CD4-positive, alpha-beta T cell treated with Interleukin-4 for 4 hours (primary cell): ENCODE measurements at places on chromosomes 12 and 14.

GRCh38 chr14:94029265-94029664, 3.1 kb downstream of the OTUB2 start:
- no peak for DNase-seq

DNA sequence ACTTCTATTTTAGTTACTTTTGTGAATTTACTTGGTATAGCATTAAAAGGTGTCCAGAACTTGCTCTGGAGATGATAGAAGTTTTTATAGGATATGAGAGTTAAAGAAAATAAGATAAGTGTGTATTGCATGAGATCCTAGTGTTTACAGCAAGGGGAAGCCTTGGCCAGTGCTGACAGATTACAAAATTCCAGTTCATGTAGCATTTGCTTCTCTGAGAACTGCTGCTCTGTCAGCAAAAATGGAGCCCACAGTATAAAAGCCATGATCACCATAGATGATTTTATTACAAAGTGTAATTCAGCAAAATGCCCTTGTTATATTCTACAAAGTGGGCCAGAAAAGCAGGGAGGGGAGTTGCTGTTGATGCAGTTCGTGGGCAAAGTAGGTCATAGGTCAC, 40.0 kb upstream of the ATF1 start:
- DNase-seq: no peak

DNA sequence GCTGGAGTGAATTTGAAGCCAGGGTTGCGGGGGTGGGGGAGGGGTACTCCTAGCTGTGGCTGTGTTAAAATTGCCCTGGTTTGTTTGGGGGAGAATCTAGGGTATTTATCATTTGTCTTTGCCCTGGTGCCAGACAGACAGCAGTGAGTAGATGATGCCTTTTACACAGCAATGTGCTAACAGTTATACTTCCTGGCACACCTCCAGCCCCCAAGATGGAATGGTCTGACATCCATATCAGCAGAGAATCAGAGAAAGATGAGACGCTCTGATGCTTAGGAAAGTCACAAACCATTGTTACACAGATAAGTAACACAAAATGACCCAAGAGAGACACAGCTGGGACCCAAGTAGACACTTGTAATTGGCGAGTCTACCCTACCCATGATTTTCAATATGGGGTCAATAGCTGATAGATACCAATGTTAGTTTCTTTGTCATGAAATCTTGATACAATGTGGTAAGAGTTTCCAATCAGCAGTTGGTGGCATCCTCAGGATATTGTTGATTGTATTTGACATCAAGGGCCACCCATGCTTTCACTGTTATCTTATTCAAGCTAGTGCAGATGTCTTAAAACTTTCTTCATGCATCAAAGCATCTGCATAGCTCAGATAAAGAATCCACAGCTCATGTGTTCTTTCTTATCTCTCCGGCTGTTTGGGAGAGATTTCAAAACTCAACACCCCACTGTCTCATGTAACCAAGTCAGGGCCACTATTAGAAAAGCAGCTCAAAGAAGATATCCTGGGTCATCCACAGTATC, 2.6 kb upstream of the PRKAB1 start:
- no peak for DNase-seq

DNA sequence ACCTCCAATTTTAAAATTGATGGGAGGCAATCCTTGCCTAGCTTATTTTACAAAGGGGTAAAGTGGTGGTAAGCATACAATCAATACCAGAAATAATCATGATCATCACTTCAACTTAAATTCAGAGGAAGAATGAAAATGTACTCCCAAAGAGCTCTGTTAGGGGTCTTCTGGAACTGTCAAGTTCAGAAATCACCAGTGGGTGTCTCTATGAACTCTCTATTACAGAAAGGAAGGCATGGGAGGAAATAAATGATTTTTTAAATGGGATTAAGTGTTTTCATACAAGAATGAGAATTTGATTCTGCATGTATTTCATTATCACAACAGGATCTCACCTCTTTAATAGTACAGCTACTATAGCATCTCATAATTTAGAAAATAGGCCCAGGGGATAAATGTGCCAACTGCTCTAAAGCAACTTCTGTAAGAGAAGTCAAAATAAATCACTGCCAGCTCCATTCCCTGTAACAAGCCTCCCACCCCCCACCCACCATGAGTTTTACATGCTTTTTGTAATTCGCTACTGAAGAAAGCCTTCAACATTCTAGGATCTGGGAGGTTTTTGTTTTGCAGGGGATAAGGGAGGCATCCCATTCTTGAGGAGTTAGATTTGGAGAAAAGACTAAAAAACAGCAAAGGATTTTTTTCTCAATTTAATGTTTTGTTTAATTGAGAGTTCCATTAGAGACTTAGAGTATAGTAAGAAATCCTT, 9.7 kb downstream of the DCP1B start:
- DNase-seq: no peak

DNA sequence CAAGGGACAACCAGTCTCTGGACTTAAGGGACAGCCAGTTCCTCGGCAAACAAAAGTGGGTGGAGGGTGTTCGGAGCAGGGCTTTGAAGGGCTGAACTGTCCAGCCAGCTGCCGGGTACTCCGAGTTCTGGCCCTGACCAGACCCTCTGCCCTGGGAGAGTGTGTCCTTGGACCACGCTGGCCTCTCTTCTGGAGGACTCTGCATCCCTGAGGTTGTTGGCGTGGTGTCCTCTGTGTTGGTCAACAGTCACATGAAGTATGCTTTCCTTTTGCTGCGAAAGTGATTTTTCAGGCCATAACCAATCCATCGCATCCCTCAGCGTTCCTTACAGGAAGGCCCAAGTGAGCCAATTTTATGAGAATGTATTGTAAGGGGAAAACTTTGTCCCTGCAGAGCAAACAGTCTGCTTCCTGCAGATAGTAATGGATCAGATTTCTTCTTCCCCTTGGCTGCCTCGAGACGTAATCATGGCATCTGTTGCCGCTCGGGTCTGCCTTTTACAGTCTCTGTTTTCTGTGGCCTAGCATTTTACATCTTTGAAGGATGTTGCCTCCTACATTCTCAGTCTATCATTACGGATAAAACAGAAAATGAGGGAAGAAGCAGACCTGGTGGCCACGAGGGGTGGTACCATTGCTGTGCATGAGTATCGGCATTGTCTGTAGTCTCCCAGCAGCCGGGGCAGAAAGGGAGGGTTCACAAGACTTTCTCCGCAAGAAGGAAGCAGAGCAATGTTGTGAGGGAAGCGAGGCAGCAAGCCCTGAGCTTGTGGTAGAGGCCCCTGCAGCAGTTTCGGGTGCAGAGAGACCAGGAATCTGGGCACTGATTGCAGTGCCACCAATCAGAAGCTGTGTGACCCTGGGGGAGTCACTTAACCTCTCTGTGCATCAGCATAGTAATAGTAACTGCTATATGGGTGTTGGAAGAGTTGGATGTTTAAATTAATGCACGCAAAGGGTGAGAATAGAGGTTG, 47.4 kb downstream of the SMIM41 start:
- DNase-seq: no peak

GRCh38 chr12:126147321-126147720, 1082.1 kb downstream of the AACS start:
- DNase-seq: no peak

- DNase-seq: no peak
Observed at GRCh38 chr14:75344411-75344810, 65.8 kb downstream of the FOS start.

- no peak for DNase-seq
Observed at GRCh38 chr12:80273144-80273543, 170.9 kb upstream of the PTPRQ start.

GRCh38 chr12:92553389-92553788, 149.4 kb upstream of the PLEKHG7 start:
- no peak for DNase-seq

GRCh38 chr12:92747151-92747550, 44.4 kb downstream of the PLEKHG7 start:
- no peak for DNase-seq

DNA sequence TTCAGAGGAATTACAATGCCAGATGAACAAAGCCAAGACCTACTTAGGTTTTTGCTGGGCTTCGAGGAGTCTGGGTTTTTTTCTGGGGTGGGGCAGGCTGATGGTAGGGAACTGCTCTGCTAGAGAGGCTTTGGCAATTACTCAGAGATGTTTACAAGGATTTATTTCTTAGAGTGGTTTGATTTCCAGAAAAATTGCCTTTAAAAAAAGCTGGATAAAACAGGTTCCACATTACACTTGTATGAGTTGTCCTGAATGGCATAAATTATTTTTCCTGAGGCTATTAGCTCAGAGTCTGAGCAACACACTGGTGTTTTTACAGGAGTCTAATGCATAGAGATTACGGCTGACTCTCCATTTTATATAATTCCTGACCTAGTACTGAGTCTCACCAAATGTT, 118.5 kb upstream of the FRMD6 start:
- no peak for DNase-seq

DNA sequence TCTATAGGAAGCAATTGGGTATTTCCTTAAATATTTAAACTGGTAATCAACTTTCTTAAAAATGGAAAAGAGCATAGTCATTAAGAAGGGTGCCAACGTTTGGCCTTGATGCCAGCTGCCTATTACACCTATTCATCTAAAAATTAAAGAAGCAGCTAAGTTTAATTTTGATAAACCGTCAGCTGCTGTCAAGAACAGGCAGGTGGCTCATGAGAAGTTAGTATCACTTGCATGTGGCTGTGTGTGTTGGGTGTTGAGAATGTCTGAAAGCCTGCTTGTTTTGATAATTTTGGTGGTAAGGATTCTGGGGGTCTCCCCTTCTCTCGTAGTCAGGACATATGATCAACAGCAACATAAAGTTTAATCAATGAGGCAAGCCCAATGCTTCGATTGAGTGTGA, 6.5 kb downstream of the GLRX5 start:
- DNase-seq: no peak

- DNase-seq: no peak
Observed at GRCh38 chr14:69855180-69855832, 23.9 kb upstream of the SMOC1 start.

GRCh38 chr12:87849074-87849473, 180.1 kb downstream of the C12orf50 start:
- DNase-seq: no peak

- no peak for DNase-seq
Observed at GRCh38 chr12:86681060-86681459, 424.9 kb upstream of the MGAT4C start.

- no peak for DNase-seq
Observed at GRCh38 chr12:28132398-28132797, 57.9 kb upstream of the CCDC91 start.

DNA sequence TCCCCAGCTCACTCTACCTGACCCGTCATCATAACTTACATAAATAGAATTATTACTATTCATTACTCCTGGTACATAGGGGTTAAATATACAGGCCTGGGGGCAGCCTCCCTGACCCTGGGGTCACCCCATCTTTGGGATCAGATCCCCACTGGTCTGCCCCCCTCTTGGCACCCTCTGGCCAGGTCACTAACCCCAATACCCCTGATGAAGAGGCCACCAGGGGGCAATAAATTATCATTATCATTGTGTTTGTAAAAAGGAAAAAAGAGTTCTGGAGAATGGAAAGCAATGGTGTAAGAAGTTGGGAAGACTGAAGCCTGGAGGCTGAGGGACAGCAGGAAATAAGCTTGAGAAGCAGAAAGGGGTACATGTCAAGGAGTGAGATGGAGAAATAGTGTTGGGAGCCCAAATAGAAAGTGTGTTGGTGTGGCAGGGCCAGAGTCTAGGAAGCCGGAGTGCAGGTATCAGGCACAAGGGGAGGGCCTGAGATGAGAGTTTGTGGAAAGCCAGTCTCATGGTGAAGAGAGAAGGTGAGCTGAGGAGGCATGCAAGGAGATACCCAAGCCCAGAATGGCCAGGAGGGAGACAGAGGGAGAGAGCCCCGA, 6.1 kb upstream of the AAAS start:
- DNase-seq: peak; percentile 13

DNA sequence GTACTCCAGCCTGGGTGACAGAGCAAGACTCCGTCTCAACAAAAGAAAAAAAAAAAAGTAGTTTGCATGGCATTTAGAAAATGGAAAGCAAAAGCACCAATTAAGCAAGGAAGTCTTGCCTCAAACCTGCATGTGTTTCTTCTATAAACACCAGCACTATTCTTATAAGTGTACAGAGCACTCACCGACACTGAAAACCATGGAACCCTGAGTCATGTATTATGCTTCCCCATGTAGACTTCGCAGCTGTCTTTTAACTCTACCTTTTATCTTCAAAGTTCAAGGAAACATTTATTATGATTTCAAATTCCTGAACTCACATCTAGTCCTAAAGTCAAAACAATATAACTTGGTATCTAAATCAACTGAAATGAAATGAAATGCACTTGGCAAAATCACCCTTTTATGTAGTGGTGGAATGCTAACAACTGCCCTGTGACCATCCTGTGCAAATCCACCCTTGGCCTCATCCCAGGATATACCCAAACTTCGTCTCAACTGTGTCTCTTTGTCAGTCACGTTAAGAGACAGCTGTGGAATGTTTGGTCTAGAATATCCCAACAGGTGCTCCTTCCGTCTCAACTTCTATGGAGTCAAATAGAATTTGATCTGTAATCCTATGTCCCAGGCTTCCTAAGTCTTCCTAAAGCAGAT, 4.8 kb downstream of the BCAT1 start:
- DNase-seq: no peak

GRCh38 chr12:13472690-13473089, 276.2 kb downstream of the EMP1 start:
- no peak for DNase-seq

- DNase-seq: no peak
Observed at GRCh38 chr12:113647048-113647447, 175.4 kb upstream of the LHX5 start.

- no peak for DNase-seq
Observed at GRCh38 chr12:89679631-89680030, 29.0 kb downstream of the ATP2B1 start.

DNA sequence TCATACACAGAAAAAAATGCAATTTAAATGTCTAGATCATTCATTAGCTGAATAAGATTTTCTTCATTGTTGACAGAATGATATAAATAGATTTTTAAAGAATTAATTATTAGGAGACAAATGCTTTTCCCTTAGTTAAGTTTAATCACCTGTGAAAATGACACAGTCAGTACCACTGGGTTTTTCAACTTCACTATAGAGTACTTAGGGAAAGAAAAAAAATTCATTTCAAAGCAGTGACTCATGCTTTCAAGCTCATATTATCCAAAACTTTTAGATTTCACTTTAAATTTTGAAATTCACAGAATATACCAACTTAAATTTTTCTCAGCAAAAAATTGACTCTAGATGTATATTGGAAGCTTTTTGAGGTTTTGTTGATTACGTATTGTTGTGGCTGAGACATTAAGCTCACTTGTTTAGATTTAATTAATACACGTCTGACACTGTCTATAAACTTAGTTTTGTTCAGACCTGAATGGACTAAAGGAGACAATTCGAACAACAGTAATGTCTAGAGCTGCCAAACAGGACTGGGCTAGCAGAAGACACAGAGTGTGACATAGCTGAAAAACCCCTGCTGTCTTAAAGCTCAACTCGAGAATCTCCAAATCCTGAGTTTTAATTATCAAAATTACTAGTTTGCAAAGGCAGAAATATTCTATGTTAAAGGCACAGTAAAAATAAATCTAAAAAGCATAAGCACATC, 1.6 kb downstream of the MGAT4C start:
- no peak for DNase-seq
